KBM-7 (cell line): ENCODE measurements at places on chromosomes 2 and 18.
A peak's percentile ranks its signal among the peaks of the same experiment; 100 is the strongest.

GRCh38 chr2:241065355-241065803 is 36.7 kb downstream of the MTERF4 start:
- no peak for DNase-seq

- no peak for DNase-seq
These were observed 247.8 kb upstream of the KLHL29 start for GRCh38 chr2:23137166-23137565.

- no peak for DNase-seq
These were observed 83.5 kb downstream of the IKZF2 start for GRCh38 chr2:213067888-213068287.

GRCh38 chr2:172083628-172084394 is 1.5 kb upstream of the DLX1 start:
- no peak for DNase-seq

DNA sequence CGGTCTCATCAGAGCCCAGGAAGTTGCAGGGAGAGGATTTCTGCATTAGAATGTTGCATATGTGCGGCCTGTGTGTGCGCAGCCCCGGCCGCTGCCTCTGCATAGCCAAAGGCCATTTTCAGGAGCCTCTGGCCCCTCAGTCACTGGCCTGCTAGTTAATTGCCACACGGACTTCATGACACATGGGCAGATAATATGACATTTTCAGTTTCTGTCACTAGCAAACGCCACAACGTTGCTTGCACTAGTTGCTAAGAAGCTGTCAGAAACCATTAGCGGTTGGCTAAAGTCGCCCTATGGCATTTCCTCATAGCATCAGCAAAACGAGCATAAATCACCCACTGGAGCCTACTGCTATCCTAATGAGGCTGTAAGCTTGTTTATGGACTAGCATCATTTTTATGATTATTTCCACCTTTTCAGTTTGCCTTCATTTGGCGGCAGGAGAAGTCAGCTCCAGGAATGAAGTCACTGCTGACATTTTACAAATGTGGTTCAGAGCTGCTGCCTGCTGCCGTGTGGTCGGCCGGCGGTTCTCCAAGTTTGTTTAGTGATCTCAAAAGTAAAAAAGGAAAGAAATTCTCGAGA is 73.7 kb downstream of the MEIS1 start:
- DNase-seq, result no peak

- peak; percentile 80 for DNase-seq
These were observed 119.1 kb downstream of the BAZ2B start for GRCh38 chr2:159497256-159497655.

DNA sequence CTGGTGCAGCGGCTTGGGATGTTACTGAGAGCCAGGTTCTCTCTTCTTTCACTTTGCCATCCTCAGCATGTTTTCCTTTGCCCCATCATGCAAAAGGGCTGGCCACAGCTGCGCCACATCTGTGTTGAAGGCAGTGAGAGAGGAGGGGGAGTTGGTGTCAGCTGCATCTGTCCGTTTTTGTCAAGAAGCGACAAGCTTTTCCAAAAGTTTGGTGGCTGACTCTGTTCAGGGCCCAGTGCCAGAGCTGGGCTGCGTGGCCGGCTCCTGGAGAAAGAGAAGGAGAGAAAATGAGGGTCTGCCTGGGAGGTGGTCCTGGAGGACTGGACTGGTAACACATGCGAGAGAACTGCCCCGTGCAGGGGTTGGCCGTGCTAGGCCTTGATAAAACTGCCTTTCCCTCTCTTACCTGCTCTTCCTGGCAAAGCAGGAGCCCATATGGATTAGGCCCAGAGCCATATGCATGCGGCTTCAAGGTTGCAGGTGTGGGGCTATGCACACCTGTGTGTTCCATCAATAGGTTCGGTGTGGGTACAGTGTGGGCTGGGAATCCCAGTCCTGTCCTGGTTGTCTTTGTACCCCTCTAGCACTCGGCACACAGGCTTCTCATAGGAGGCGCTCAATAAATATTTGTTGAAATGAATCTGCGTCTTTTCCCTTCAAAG is 9.0 kb downstream of the RNF144A start:
- DNase-seq, result no peak

DNA sequence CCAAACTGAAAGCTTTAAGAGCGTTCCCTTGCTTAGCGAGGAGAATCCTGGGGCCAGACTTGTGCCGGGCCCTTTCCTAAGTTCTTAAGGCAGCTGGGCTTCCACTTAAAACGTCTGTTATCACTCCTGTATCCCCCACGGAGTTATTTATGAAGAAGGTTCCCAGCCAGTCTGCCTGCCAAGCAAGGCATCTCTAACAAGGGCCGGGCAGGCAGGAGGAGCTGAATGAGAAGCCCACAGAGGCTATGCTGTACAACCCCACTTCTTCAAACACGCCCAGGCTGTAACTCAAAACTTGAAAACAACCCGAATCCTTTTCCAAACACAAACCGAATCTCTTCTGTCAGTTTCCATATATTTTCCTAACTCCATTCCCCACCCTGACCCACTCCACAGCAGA is 39.0 kb upstream of the ZFP36L2 start:
- no peak for DNase-seq

GRCh38 chr2:120343100-120343432 is 2.9 kb upstream of the INHBB start:
- DNase-seq, result no peak

- no peak for DNase-seq
These were observed 65.6 kb upstream of the ZNF385B start for GRCh38 chr2:179927041-179927440.

DNA sequence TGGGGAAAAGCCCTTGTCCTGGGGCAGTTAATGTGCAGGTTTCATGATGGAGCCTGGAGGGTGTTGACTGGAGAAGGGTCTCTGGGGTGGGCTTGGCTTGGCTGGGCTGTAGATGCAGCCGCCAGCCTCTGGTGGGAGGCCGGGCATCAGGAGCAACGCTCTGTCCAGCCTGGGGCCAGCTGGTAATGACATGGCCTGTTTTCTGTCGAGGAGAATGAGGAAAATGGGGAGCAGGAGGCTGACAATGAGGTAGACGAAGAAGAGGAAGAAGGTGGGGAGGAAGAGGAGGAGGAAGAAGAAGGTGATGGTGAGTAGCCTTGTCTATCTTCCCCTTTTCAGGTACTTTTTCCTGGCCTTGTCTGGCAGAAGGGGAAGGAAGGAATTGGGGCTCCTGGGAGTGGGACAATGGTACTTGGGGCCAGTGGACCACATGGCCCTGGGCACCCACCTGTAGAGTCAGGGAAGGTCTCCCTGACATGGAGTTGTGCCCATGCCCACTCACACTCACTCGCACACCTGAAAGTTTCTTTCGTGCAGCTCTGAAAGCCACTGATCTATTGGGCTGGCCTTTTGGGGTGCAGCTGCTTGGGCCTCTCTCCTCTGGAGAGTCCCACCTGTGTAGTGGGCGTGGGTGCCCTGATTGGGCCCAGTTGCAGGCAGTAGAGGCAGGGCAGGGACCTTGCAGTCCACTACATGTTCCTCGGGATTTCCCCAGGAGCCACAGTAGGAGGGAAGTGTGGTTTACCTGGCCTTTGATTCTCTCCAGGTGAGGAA is 3.5 kb downstream of the PTMA start:
- no peak for DNase-seq

DNA sequence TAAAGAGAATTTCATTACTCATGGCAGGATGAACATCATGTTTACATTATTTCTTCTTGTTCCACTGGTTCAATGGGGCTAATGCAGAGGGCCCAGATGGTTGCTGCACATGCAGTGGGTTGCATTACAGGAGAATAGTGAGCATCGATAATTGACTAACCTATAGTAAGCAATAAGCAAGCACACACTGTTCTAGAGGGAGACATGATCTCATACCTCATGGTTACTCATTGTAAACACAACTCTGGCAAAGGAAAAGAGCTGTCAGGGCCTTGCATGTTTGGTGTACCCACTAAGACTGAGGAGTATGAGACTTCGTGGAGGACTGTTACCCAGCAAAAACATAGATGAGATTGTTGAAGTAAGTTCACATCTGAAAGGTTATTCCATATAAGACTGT is 885.6 kb upstream of the VRK2 start:
- DNase-seq, result no peak

DNA sequence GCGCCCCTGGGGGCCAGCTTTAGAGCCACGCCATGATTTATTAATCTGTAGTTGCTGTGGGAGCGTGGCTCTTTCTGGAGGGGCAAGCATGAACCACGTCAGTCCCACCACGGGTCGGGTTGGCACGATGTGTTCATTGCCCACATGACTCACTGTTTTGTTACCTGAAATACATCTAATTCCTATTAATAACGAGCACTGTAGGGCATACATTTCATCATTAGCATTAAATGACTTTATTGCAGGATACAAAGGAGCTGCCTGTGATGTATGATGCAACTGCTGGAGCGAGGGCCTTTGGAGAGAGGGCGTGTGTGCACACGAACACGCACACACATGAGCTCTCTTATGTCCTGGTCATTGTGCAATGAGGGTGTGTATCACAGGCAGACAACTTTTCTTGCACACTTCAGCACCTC is 127.0 kb downstream of the INHBB start:
- no peak for DNase-seq

GRCh38 chr2:181411105-181411849 is 45.9 kb upstream of the ITGA4 start:
- DNase-seq, result peak; percentile 61

DNA sequence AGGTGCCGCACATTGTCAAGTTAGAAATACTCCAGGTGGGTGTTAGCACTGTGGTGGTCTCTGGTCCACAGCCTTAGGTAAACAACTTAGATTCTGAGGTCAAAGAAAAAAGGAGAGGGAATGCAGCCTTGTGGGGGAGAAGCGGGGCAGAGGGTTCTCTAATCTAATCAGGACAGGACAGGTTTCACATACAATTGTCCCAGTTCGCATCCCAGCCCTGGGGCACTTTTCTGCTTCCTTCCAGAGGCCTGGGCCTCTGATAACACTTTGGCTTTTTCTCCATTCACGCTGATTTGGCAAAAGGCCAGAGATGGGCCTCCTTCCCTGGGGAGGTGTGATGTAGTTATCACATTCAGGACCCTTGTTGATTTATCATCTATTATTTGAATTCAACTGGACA is 32.5 kb downstream of the SLC1A4 start:
- DNase-seq, result no peak

DNA sequence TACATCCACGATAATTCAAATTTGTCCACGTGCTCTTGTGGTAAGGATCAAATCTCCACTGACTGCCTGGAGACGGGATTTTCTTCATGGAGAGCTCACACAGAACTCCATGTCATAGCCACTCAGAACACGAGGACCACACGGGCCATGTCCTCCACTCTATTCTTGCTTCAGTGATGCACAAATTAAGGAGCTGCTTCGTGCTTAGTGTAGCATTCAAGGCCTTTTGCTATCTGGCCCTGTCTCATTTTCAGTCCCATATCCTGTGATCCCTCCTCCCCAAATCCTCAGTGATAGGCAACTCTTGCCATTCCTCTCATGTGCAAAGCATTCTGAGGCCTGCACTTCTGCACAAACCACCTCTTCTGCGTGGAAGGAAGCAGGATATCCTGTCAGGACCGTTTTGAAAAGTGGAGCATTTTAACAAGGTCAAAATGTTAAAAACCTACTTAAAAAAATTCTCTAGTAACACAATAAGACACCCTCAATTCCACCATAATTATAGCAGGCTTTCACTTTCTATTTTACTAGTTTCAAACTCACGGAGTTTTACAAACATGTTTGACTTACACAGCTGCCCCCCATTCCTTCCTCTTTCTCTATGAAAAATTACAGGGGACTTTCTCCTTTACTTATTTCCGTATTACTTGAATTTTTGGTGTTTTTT is 35.2 kb downstream of the ST3GAL5 start:
- peak; percentile 46 for DNase-seq

DNA sequence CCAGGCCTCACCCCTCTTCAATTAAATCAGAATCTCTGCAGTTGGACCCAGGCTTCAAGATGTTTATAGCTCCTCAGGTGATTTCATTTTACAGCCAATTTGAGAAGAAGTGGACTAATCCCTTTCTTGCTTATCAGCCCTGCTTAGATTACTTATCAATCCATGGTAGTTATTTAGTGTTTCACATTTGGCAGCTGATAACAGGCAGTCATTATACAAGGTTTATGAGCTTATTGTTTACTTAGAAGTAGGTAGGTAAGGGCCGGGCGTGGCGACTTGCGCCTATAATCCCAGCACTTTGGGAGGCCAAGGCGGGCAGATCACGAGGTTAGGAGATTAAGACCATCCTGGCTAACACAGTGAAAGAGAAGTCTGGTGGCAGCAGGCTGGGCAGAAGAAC is 237.5 kb downstream of the CTNNA2 start:
- no peak for DNase-seq

GRCh38 chr2:178877874-178878273 is 70.7 kb upstream of the TTN start:
- DNase-seq, result no peak

DNA sequence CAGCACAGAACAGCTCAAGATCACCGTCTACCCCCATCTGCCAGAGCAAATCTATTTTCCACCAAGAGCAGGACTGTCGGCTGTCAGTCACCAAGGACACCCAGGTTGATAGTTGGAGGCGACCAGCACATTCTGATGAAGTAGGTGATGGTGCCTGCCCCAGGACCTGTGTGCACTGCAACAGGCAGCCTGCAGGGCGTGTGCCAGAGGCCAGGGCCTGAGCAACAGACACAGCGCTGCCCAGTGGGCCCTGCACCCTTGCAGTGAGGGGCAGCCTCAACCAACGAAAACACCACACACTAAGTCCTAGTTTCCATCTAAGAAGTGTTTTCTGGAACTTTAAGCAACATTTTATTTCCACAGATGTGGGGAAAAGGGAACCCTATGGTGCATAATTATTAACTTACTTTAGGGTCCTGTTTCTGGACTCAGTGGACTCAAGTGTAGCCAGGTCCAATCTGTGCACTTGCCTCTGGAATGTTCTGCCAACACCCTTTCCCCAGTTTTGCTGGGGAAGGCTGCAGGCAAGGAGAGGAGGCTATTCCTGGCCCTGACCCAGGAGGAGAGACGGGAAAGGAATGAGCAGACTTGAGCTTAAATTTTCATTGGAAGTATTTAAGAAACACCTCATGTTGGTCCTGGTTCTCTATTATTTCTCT is 61.5 kb downstream of the ADNP2 start:
- DNase-seq, result no peak

GRCh38 chr18:46212398-46212797 is 108.2 kb downstream of the HAUS1 start:
- DNase-seq, result no peak

DNA sequence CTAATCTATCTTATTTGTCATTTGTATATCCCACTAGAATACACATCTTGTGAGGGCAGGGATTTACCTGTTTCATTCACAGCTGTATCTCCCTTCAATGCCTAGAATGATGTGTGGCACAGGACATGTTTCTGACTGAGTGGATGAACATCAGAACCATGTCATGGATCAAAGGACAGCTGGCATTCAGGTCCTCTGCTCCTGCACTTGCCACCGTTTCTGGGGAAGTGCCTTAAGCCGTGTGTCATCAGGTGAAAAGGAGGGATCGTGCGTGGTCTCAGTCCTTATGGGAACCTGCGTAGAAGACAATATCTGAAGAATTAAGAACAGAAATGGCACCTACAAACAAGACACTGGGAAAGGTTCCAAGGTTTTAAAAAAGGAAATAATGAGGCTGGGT is 206.1 kb upstream of the GATA6 start:
- no peak for DNase-seq
